Activated CD4-positive, alpha-beta memory T cell treated with anti-CD3 and anti-CD28 coated beads for 36 hours (primary cell): ENCODE measurements at places on chromosomes 11 and 22.

DNA sequence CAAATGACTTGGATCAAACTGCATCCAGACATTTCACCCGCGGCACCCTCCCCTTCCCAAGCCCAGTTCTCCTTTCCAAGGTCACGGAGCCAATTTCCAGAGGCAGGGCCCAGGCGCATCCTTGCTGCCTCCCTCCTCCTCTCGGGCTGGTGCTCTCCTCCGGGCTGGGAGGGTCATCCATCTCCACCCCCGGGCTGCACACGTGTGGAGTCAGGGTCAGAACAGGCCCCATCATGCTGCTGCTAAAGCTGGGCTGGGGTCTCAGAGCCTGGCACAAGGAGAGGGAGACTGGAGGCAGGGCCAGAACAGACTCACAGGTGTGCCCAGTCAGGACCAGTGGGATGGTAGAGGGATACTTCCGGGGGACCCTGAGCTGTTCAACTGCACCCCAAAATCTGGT, 14.0 kb downstream of the RSPH14 start:
- no peak for DNase-seq

- no peak for DNase-seq
Measured at GRCh38 chr11:81895258-81895657, 838.4 kb downstream of the FAM181B start.

- DNase-seq = no peak
Measured at GRCh38 chr11:16404781-16405285, 48.5 kb upstream of the SOX6 start.

DNA sequence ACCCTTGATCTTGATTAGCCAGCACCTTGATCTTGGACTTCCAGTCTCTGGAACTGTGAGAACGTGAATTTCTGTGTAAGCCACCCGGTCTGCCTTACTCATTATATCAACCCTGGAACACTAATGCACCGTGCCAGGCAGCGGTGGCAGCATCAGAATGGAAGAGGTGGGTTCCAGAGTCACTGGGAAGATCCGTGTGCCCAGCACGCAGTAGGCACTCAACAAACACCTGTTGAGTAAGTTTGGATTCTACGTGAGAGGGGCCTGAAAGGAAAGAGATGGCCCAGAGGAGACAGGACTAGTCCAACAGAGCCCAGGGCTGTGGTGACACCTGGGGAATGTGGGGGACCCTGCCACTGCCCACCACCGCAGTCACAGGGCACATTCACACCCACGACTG, 6.6 kb upstream of the UPK3A start:
- DNase-seq = no peak

- DNase-seq = no peak
Measured at GRCh38 chr11:115872416-115872815, 368.2 kb upstream of the CADM1 start.

DNA sequence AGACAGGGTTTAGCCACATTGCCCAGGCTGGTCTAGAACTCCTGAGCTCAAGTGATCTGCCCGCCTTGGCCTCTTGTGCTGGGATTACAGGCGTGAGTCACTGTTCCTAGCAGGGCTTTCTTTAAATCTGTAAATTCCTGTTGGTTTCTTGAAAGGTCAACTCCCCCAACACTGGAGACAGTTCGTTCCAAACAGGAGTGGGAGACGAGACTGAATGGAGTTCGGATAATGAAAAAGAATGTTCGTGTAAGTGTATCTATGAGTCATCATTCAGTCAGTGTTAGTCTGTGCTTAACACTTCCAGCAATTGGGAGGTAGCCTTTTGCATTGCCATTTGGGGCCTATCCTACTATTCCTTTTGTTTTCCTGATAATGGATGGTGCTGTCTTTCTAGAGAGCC, 10.0 kb upstream of the BACE1-AS start:
- DNase-seq = no peak

- DNase-seq = no peak
Measured at GRCh38 chr11:79353706-79354105, 87.1 kb downstream of the TENM4 start.

DNA sequence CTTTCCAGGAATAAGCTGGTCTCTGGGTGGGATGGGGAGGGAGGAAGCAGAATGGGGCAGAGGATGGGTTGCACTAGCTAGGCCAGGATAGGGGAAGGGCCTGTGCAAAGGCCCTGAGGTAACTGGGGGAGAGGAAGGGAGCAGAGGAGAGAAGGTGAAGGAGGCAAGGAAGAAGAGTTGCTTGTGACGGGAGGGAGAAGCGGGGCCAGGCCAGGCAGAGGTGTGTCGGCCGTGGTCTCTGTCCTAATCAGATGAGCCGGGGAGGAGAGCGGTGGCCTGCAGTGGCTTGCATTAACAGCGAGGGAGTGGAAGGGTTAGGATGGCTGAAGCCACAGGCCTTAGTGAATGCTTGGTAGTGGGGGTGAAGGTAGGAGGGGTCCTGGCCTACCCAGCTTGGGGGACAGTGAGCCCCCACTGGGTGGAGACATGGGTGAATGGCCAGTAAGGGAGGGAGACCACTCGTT, 6.0 kb upstream of the DERL3 start:
- no peak for DNase-seq

- DNase-seq = no peak
Measured at GRCh38 chr22:39230261-39231196, 14.3 kb downstream of the PDGFB start.

DNA sequence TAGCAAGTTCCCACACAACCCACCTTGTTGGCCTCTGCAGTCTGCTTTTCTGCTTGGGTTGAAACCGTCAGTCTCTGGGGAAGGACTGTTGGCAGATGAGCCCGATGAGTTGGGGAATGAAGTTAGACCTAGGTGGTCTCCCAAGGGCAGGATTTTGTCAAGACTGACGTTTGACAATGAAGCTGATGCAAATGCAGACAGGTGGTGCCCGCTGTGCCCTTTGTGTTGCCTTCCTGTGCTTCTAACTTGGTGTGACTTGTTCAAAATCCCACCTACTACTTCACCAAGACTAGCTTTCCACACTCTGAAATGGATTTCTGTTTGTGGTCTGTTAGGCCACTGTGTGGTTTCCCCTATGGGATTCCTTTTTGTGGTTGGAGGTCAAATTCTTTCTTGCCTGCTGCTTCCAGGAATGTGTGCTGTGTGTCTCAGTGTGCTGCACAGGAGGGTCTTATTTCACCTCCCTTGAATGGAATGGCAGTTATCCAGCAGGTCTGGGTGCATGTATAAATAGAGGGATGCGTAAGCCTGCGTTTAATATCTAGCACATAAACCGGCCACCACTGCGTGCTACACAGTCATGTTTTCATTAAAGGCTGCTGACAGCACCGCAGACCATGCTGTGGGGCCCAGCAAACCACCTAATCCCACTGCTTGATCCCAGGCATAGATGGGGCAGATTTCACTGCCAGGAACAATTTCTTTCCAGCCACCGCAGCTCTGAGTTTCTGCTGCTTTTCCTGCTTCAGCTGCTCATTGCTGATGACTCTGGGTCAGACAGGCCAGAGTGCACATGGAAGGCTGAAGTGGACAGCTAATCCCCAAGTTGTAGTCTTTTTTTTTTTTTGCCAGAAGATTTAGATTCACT, 44.8 kb downstream of the ADAMTS8 start:
- DNase-seq = no peak

DNA sequence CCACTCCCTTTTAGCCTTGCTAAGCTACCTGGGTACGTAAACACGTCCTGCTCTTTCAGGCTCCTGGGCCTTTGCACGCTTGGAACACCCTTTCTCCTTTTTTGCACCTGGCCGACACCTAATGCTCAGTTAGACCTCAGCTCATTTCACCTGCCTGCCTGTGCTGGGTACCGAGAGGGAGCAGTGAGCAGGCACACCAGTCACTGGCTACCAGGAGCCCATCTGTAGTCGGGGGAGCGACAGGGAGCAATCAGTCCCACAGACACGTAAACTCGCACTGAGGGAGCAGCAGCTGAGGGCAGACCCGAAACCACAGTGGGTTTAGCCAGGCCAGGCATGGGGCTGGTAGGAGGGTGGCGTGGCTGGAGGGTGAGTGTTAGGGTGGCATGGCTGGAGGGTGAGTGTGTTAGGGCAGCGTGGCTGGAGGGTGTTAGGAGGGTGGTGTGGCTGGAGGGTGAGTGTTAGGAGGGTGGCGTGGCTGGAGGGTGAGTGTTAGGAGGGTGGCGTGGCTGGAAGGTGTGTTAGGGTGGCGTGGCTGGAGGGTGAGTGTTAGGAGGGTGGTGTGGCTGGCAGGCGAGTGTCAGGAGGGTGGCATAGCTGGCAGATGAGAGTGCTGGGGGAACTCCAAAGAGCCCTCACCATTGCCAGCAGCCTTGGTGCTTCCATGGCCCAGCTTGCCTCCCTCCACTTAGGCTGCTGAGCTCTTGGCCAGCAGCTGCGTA, 6.4 kb upstream of the GTSE1 start:
- DNase-seq = no peak

GRCh38 chr22:30605449-30606110, 1.4 kb upstream of the TCN2 start:
- peak; percentile 70 for DNase-seq

DNA sequence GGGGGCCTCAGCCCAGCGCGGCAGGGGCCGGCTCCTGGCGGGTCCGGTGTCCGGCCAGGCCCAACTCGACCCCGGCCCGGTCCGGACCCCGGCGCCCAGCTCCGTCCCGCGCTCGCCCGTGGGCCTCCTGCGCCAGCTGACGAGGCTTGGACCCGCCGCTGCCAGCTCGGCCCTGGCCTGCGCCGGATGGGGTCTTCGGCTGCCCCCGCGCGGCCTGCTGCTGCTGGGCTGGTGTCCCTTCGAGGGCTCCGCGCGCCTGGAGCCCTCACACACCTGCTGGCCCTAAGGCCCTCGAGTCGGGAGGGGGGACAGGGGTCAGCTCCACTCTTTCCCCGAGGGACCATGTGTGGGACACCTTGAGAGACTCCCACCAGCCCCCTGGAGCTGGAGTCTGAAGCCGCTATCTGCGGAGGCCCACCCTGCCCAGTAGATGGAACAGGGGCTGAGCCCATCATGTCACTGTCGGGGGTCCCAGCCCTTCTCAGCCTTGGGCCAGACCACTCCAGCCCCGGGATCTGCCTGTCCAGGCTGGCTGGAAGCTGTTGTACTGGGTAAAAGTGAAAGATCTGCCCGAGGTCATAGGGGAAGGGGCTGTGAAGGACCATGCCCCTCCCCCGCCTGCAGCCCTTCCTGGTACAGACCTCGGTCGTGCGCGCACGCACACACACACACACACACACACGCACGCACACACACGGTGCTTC, 768 bp upstream of the CDKN1C start:
- DNase-seq = peak; percentile 36

DNA sequence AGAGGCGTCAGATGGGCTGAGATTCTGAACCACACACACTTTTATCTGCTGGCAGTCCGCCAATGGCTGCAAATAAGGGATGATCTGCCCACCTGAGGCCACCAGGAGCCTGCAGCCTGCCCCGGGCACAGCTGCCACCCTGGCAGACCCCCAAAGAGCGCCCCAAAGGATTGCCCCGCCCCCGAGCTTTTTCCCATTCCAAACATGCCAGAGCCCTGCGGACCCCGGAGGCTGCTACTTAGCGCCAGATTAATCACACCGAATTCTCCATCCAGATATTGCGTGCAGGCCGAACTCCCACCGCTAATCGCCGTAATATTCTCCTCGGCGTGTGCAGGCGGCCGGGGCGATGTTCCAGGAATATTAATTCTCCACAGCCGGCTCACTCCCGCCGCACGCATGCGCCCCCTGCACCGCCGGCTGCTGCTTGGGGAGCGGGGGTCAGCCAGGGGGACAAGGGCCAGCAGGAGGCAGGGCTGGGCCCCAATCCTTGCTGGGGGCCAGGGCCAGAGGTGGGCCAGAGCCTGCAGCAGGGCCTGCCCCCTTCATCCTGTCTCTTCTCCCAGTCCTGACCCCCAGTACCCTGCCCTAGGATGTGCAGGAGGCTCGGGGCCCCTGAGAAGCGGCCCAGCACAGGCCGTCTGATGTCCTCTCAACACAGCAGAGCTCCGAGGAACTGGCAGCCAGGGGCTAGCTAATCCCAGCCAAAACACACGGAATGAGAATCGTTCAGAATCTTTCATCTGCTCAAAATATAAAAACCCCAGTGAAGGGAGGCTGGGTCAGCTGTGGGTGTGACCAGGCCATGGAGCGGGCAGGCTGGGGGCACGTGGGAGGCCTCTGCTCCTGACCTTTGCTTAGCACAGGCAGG, 19.5 kb upstream of the TCF20 start:
- no peak for DNase-seq

DNA sequence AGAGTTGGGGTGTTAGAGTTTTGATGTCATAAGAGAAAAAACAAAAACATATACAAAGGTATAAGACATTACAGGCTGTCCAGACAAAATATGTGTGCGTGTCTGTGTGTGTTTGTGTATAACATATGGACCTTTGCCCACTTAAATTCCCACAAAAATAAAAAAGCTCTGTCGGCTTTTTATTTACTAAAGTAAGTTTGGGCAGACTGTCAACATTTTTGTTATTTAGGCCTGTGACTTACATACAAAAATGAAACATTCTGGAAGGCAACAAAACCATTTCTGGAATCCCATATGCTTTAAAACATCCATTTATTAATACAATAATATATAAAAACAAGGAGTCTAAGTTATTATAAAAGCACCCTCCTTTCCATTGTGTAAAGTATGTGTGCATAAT, 960.1 kb upstream of the FAT3 start:
- no peak for DNase-seq

DNA sequence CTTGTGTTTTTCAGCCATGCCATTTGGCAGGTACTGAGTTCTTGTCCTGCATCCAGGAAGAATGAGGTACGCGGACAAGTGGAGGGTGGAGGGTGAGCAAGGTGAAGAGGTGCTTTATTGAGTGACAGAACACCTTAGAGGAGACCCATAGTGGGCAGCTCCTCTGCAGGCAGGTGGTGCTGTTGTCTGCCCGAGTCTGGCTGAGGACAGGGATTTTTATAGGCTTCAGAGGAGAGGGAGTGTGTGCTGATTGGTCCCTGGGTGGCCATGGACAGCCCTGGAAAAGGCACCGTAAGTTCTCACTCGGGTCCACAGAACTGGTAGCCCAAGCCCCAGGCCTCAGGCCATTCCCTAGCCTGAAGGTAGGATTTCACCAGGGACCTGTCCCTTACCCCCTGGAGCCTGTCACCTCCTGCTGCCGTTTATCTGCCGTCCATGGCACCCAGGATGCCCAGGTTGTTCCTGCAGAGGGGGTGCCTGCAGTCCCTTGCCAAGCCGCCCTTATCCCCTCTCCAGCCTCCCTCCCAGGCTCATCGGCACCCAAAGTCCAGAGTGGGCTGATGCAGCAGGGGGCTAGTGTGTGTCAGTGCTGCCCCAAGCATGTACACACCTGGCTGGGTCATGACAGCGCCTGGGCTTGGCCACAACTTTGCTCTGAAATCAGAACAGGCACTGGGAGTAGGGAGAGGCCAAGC, 213.6 kb downstream of the LRRC4C start:
- DNase-seq = peak; percentile 5

GRCh38 chr22:36644333-36644757, 59.2 kb downstream of the CACNG2 start:
- peak; percentile 24 for DNase-seq
